Activated T-cell treated with anti-CD3 and anti-CD28 coated beads for 24 hours (primary cell): ENCODE measurements at places on chromosomes 5 and 9.

- no peak for DNase-seq
Measured at GRCh38 chr5:96690861-96691260, 28.7 kb downstream of the CAST start.

DNA sequence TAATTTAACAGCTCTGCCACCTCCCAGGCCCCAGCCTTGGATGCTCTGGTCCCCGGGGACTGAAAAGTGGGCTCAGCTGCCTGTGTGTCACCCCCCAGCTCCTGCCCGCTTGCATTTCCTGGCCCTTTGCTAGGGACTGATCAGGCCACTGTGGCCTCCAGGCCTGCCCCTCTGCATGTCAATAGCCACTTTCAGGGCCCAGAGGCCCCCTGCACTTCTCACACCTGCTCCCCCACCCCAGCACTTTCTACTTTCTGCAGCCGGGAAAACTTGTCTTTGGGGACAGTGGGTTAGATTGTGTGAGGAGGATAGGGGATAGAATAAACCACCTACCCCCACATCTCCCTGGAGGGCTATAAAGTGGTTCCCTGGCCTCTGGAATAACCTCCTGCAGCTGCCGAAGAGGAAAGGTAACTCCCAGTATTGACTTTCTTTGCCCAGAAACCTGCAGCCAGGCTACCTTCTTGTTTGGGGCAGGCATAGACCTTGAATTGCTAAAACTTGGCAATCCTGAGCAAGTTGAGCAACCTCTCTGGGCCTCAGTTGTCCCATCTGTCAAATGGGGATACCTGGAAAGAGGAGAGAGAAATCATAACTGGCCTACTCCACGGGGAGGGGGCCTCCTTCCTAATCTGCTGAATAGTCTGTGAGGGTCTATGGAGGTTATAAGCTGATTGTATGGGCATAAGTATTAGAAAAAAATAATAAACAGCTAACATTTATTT lies 7.8 kb downstream of the AIF1L start:
- DNase-seq = no peak

GRCh38 chr5:120225524-120225923 lies 238.6 kb upstream of the PRR16 start:
- DNase-seq = no peak

GRCh38 chr5:137730336-137730735 lies 5.6 kb downstream of the KLHL3 start:
- DNase-seq = no peak

DNA sequence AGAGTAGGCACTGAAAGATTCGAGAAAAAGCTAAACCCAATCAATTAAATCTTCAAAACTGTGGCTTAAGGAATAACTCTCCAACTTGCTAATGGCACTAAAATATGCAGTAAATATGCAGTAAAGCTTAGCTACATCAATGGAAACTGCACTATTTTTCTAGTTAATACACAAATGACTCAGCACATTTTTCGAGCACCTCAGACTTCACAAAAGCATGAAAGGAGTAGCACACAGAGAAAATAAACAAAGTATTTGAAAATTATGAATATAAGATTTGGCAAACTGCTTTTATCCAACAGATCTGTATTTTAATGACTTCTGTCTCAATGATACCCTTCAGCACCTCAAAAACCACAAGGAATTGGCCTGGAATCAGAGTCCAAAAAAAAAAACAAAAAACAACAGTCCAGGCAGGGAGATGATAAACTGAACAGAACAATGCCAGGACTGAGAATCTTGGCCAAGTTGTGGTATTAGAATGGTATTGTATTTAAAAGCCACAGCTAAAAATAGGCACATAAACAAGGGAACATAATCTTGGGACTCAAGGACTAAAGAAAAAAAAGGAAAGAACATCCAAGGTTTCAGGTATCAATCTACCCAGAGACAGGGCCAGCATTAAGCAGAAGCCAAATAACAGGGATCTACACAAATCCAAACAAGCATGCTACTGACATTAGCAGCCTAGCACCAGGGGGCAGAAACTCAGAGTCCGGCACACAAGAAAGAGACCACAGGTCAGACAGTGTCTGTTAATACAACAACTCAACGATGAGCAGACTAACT lies 21.4 kb downstream of the TMEM245 start:
- no peak for DNase-seq
